ENCODE measurements at places on chromosomes 1 and 21.
A peak's percentile ranks its signal among the peaks of the same experiment; 100 is the strongest.

GRCh38 chr1:60864722-60865121 lies 217.6 kb upstream of the NFIA start:
- DNase-seq, result no peak

DNA sequence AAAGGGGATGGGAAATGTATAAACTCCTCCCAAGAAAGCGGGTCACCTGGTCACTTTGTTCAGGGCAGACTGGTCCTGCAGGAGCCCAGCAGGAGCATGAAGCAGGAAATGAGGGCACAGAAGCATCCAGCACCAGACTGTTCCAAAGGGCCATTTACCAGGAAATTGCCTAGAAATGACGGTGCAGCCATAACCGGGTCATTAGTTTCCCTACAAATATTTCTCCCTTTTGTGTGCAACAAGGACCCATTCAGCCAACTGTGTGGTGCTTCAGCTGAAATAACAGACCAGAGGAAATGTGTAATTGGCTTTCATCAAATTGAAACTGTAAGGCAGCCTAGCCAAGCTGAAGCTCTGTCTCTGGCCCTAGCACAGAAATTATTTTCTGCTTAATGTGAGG lies 7.6 kb upstream of the CTTNBP2NL start:
- no peak for DNase-seq

- DNase-seq, result no peak
These were observed 131.7 kb upstream of the ESRRG start for GRCh38 chr1:216854836-216855484.

- peak; percentile 5 for DNase-seq
These were observed 728 bp downstream of the OTUD7B start for GRCh38 chr1:150009604-150010392.

DNA sequence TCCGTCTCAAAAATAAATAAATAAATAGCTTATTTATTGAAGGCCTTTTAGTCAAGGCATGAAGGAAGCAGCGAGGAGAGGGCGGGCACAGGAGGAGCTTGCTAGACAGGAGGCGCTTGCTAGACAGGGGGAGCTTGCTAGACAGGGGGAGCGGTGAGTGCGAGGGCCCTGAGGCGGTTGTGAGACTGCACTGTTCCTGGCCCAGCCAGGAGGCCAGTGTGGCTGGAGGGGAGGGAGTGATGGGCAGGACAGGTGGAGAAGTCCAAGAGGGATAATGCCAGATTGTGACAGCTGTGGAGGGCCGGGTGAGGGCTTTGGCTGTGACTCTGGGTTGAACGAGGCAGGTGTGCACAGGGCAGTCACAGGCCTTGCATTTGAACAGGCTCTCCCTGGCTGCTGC lies 18.2 kb downstream of the KIF17 start:
- DNase-seq, result no peak

GRCh38 chr21:34606051-34606450 lies 8.9 kb downstream of the RCAN1 start:
- DNase-seq, result no peak

GRCh38 chr21:29843804-29844203 lies 96.0 kb downstream of the GRIK1 start:
- no peak for DNase-seq

DNA sequence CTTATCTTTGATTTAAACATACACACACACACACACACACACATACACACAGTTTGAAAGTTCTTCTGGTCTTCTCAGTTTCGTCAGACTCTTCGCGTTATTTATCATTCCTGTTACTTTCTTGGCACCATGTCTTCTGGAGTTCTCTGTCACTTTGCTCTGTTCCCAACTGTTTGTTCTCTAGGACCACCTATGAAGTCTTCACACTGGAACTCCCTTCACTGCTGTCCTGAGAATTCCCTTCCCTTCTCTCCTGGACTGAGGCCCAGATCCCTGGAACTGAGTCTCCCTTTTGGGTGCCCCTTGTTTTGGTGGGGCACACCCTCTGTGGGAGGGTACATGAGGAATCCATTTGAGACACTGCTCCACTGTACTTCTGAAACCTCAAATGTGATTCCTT lies 30.5 kb downstream of the ALG14 start:
- DNase-seq, result no peak

DNA sequence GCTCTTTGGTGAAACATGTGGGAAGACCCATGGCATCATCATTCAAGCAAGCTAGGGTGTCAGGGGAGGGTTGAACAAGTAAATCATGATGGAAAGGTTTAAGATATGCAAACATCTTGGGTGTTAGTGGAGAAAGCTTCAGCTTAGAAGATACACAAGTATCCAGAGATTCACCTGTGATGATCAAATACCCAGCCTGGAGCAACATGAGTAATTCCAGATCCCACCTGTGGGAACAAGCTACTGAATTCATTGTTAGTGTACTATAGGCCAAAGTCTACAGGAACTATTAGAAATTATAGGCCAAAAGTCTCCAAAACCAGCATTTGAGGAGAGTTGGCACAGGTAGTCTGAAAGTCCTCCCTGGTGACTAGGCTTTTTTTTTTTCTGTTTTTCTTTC lies 499.9 kb downstream of the NUF2 start:
- DNase-seq, result no peak

- no peak for DNase-seq
These were observed 478.1 kb downstream of the PLA2G4A start for GRCh38 chr1:187306710-187307415.

GRCh38 chr1:217019475-217019874 lies 296.2 kb upstream of the ESRRG start:
- no peak for DNase-seq

DNA sequence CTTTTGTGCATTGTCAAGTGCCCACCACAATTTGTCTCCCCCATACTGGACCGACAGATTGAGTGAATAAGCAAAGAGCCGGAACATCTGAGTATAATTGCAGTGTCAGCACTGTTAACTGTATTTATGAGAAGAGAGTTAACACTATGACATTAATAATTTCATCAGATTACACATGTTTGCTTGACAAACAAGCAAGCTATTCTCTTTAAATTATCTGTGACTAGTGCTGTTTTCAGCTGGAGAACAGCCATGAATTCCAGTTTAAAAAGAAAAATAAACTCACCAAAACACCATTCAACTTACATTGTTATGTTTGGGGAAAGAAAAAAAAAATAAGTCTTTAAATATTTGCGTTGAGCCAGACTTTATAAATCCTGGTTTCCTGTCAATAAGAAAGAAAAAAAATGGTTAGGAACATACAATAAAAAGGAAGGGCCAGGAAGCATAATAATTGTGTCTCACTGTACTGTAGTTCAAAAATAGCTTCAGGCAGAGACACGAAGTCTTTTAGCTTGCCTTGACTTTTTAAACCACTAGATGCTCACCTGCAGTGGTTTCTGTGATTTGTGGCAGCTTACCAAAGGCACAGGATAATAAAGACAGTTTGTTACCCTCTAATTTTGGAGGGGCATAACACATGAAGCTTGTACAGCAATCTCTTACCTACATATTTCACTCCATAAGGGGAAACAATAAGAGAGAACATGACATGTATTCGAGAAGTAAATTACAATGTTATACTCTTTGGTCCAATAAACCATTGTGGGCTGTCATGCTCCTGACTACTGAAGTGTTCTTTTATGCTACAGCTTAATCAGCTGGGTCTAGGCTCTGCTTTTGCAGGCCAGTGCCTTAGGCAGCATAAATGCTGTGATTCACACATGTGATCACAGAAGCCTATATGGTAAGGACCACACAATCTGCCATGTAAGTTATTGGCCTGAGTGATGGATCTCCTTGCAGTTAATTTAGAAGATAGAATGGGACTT lies 302.0 kb upstream of the ADGRL2 start:
- DNase-seq, result no peak

DNA sequence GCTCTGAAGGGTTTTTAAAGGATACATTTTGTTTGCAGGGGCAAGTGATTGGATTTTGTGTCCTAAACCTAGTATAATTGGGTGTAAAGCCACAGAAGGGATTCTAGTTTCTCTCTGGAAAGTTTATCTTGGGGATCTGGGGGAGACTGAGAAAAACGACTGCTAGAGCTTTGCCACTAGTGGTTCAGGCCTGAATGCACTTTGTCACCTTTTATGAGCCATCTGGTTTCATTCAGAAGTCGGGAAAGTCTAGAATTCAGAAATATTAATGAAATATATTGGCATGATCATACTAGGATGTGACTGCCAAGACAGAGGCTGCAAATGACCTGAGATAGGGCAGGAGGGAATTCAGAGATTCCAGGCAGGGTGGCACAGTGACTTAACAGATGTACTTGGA lies 111.5 kb upstream of the KCNK2 start:
- no peak for DNase-seq

- DNase-seq, result no peak
These were observed 333.4 kb downstream of the ASTN1 start for GRCh38 chr1:176831150-176831549.

- no peak for DNase-seq
These were observed 211.7 kb upstream of the PTGFR start for GRCh38 chr1:78279051-78279450.

- no peak for DNase-seq
These were observed 15.4 kb upstream of the EPS15 start for GRCh38 chr1:51534447-51534846.

DNA sequence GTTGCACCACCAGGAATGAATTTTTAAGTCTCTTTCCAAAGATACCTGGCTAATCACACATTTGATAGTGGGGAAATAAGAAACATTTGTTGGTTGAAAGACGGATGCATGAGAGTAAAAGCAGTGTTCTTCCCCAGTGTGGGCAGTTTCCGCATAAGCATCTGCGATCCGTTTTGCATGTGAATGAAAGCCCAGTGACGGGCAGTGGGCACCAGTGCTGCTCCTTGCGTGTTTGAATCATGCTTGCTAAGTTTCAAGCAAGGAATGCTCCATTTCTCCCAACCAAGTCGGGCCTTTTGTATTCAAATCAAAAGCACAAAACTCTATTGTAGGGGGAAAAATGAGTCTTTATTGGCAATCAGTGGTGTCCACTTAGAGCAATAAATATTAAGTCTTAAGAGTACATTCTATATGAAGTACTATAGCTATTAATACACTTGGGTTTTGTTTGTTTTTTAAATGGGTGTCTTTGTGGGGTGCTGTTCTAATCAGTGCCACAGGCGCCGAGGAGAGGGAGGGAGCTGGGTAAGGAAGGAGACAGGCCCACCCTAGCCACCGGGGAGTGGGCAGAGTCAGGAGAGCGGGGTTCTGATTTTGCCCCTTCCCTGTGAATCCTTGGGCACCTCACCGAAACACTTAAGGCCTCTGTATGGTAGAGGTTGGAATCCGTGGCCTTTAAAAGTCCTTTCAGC lies 750 bp upstream of the PTGFRN start:
- no peak for DNase-seq

DNA sequence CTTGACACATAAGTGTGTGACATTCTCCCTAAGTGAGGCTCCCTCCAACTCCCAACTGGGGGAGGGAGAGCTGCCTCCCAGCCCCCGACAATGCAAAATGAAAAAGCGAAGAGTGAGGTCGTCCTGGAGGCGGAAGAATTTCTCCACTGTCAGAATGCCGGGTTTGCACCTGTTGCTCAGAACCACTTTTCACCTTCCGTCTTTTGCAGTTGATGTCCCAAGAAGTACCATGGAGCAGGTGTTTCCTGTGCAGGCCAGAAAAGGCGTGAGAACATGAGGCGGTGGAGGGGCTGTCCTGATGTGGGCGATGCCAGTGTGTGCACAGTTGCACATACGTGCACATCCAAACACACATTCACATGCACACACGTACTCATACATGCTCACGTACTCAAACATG lies 158.6 kb upstream of the AJAP1 start:
- no peak for DNase-seq
